GM12891 (cell line): ENCODE measurements at places on chromosomes 12 and 14.
A peak's percentile ranks its signal among the peaks of the same experiment; 100 is the strongest.

GRCh38 chr14:64294672-64295413, 672 bp upstream of the ESR2 start:
- peak; percentile 77 for DNase-seq

GRCh38 chr12:117334855-117335587, 26.4 kb downstream of the NOS1 start:
- DNase-seq = no peak

- DNase-seq = no peak
Measured at GRCh38 chr12:71166862-71167496, 9.2 kb upstream of the TSPAN8 start.

GRCh38 chr14:89386212-89386886, 30.7 kb downstream of the FOXN3 start:
- no peak for DNase-seq

DNA sequence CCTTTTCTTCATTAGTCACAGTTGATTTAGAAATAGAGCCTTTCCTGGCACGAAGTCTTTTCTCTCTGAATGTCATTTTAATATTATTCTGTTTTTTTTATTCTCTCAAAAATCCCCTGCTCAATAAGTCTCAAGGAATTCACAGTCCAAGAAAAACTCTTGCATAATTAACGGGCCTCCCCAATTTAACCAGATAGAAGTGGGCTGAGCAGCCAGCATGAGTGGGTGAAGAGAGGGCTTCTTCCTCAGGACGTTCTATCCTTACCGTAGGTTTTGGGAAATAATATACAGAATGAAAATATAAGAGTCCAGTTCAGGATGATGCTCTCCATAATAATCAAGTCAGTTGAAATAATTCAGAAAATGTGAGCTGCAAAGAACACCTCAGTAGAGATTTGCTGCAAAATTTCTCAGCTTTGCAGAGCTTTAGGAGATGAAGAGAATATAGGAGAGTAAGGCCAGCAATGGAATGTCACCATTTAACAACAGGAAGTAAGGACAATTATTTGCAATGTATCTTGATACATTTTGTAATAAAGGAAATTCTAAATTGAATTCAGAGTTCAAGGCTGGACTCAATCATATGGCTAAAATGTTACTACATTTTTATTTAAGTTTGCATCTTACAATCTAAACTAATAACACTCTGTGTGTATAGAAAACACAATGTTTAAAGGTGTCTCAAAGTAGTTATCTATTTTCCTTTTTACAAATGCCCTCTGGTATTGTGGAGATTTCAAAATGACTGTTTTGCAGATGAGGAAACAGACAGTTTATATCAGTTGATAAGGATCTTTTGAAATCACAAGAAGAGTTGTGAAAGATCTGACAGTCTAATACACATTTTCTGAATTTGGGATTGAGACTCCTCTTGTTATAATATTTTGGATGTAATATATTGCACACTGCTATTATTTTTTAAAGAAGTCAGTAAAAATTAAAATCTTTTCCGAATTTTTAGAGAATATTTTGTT, 1724.1 kb upstream of the SEL1L start:
- no peak for DNase-seq

- no peak for DNase-seq
Measured at GRCh38 chr12:57825451-57825850, 6.9 kb upstream of the AVIL start.

GRCh38 chr14:77098529-77099353, 683 bp downstream of the CIPC start:
- DNase-seq = no peak

DNA sequence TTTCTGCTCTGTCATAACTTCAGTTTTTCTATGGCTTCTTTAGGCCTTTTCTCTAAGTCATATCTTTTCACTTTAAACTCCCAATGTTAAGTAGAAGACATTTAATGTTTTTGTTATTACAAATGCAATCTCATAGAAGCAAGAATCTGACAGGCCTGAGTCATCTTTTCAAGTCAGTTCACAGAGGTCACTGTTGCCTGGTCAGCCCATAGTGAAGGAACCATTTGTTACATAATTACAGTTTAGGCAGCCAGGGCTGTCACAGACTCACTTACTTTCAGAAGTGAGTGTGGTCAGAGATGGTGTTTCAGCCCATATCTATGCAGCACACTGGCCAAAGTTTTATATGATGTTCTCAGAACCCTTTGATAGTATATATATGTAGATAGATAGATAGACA, 46.5 kb downstream of the CCER1 start:
- DNase-seq = no peak

DNA sequence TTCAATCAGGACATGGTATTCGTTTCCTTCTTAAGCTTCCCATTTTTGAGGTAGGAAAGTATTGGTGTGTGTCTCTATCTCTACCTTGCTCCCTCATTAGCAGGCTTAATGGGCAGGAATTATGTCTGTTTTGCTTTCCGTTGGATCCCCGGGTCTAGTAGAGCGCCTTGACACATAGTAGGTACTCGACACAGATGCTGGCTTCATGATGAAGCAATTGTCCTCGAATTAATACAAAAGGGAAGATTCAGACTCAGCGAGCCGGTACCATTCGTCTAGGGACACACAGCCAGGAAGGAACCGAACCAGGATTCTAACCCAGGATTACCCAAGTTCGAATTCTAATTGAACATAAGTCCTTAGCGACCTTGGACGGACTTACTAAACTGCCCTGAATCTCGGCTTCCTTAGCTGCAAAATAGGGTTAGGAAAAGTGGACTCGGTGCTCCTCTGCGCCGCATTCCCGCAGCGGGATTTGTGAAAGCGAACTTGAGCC, 496 bp upstream of the ISCU start:
- no peak for DNase-seq

DNA sequence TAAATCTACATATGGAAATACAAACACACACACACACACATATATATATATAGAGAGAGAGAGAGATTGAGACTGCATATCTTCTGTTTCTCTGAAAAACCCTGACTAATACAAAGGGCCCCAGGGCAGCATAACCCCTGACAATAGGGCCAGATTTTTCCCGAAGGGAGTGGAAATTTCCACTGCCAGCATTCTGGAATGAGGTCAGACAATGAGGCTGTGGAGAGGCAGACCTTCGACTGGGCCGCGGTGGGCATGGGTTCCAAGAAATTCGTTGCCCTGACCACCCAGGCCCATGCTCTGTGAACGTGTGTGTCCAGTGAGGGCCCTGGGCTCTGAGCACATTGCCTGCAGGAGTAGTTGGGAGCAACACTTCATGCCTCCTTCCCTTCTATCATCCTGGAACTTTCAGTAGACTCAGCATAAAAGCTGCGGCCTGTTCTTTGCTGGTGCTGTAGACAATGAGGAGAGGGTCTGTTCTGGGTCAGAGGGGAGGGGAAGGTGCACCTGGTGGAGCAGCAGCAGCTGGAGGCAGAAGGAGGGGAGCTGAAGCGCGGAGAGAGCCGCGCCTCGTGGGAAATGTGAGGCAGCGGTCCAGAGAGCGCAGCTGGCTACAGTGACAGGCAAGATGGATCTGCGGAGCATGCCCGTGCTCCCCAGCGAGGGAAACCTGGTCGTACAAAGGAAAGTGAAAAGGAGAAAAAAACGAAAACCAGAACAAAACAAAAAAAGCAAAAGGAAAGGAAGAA, 25.6 kb upstream of the CCDC60 start:
- no peak for DNase-seq

DNA sequence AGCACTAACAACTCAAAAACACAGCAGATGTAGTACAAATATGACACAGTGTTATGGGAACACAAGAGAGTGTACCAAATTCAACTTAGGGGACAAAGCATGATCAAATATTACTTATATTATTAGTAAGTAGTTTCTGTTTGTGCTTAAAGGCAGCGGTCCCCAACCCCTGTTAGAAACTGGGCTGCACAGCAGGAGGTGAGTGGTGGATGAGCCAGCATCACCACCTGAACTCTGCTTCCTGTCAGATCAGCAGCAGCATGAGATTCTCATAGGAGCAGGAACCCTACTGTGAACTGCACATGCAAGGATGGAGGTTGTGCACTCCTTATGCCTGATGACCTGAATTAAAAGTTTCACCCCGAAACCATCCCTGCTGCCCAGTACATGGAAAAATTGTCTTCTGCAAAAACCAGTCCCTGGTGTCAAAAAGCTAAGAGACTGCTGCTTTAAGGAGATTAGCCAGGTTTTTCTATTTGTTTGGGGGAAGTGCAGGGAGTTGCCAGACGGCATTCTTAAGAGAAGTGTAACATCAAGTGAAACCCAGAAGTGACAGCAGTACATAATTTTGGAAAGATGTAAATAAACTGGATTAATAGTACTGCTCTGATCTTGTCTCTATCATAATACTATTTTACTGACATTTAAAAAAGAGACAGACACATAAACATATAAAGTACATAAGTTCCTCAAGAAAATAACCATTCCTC, 26.7 kb downstream of the GTF2A1 start:
- DNase-seq = no peak

DNA sequence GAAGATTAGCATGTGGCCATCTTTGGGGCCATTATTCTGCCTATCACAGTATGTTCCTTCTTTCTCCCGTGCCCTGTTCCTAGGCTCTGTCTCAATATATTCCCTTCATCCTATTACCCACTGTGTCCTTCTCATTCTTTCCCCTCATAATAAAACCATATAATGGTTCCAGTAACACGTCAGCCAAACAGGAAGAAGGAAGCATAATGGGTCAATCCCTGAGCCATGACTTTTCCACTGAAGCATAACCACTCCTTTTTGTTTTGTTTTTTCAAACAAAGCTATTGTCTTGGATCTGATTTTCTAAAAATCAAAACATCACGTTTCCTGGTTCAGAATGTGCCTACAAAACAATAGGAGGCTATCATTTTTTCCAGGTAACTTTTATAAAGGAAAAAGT, 21.3 kb upstream of the RHOJ start:
- DNase-seq = no peak

DNA sequence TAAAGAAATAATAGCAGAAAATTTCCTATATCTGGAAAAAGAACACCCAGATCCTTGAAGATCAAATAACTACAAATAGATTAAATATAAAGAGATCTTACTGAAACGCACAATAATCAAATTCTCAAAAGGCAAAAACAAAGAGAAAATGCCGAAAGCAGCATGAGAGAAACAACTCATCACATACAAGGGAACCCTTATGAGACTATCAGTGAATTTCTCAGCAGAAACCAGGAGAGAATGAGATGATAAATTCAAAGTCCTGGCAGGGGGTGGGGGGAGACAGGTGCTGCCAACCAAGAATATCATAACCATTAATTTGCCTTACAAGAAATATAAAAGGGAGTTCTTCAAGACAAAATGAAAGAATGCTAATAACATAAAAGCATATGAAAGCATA, 73.7 kb downstream of the CEP128 start:
- no peak for DNase-seq

- no peak for DNase-seq
Measured at GRCh38 chr12:124796303-124796960, 67.2 kb downstream of the SCARB1 start.

GRCh38 chr14:68157971-68158371, 338.4 kb downstream of the RAD51B start:
- DNase-seq = no peak

DNA sequence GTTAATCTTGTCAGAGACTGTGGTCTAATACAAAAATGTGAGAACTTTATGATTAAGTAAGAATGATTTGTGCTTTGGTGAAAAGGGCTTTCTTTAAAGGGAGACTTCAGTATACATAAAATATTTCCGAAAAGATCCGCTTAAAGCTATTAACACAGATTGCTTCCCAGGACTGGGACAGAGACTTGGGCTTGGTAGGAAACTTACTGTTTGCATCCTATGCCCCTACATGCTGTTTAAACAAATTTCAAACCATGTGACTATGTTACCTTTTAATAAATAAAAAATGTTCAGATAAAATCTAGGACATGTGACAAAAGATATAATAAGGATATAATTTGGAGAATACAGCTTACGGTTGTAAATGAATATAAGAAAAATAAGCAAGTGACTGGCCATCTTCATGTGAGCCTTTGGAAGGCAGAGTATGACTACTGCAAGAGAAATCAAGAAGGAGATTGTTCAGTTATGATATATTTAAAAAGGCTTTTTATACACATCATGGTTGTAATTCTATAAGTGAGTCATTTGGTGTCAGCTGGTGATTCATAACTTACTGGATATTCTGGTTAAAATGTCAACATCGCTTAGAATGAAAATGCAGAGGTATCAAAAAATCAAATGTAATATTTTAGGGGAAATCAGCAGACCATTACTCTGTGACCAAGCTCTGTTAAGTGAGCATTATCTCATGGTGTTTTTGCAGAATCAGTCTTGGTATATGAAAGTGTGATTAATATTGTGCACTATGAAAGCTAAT, 234.7 kb upstream of the E2F7 start:
- no peak for DNase-seq

- no peak for DNase-seq
Measured at GRCh38 chr14:29235991-29236390, 469.4 kb downstream of the FOXG1 start.

DNA sequence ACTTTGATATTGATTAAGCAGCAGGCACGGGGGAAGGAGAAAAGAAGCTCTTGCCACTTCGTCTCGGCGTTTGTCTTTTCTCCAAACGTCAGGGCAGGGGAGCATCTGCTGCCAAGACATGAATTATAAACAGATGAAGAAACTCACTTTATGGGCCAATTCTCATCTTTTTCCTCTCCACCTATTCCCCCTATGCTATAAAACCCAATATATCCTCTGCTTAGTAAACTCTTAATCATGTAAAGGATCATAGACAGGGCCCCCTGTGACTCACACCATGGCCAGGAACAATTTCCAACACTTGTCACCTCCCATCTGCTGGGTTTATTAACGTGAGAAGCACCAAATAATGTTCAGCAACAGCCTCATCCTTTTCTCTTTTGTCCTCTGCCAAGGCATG, 1092.1 kb upstream of the TMEM132C start:
- DNase-seq = no peak

- no peak for DNase-seq
Measured at GRCh38 chr12:108911915-108912314, 32.0 kb downstream of the DAO start.

DNA sequence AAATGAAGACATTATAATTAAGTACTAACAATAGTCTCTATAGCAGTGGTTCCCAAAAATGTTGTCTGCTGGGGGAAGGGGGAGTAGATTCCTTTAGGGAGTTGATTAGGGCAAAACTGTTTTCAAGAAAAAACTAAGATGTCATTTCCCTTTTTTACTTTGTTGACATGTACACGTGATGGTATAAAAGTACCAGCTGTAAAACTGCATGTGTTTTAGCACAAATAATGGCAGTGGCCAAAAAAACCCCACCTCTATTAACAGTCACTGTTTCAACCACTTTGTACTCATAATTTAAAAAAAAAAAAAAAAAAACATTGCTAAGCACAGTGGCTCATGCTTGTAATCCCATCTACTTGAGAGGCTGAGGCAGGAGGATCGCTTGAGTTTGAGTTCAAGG, 61.7 kb downstream of the PPP1R12A start:
- DNase-seq = no peak

GRCh38 chr14:91255026-91255695, 10.7 kb upstream of the GPR68 start:
- DNase-seq = no peak

DNA sequence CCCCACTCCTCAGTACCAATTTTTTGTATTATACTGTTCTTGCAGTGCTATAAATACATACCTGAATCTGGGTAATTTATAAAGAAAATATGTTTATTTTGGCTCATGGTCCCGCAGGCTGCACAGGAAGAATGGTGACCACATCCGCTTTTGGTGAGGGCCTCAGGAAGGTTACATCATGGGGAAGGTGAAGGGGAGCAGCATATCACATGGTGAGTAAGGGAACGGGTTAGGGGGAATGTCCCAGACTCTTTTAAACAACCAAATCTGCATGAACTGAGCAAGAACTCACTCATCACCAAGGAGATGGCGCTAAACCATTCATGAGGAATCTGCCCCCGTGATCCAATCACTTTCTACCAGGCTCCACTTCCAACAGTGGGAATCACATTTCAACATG, 40.0 kb downstream of the OSBPL8 start:
- no peak for DNase-seq

GRCh38 chr12:5912011-5912410, 33.0 kb downstream of the ANO2 start:
- DNase-seq = no peak
